Stimulated activated CD4-positive, alpha-beta T cell treated with anti-CD3 and anti-CD28 coated beads, Interleukin-1b, Interleukin-23, amount 100 ng/mL, for 4 hours (primary cell): ENCODE measurements at places on chromosomes 4 and X.

DNA sequence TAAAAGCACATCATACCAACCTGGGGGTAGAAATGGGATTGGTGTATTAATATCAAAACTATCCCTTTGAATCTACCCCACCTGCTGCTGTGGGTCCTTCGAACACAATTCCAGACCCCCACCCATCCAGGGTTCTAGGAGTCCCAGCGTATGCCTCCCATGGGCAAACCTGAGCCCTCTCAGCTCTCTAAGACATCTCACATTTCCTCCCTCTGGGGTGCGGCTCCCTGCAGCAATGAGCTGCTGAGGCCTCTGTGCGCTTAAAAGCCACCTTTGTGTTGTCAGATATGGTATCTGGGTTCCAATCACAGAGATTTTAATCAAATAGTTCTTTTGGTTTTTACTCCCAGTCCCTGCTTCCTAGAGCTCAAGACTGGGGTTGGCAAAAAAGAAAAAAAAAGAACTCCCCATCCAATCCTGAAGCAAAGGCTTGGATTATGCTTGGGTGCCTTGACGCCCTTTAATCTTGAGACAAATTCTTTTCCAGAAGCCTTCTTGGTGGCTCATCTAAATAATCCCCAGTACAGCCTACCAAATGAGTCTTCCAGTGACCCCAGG, 37.5 kb upstream of the NOCT start:
- no peak for DNase-seq

GRCh38 chr4:7388627-7389026, 46.1 kb downstream of the PSAPL1 start:
- no peak for DNase-seq

- DNase-seq = no peak
These were observed 58.9 kb downstream of the HAUS3 start for GRCh38 chr4:2182994-2183393.

- DNase-seq = no peak
These were observed 134.5 kb downstream of the ARHGAP6 start for GRCh38 chrX:11531226-11531625.

DNA sequence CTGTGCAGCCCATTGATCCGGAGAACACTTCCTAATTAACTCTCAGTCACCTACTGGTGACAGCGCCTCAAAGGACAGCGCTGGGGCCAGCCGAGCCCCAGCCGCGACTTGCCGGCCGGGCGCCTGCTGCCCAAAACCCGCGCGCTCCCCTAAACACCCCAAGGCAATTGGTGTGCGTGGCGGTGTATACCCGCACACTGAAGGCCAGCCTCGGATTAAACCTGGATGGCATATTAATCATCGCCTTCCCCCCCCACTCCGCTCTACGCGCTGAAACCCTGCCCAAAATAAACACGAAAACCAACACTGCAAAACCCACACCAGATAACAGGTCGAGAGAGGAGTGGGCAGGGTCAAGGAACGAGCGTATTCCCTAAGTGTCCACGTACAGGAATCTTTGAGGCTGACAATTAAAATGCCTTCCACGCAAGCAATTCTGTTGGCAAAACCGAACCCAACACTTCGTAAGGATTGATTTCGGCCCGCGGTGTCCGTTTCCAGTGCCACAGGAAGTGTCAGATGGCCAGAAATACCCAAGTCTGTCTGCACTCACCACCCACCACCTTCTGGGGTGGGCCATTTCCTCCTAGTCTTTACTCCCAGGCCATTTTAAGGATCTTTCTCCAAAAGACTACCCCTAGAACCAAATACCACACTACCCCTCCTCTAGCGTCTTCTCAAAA, 2.7 kb downstream of the BCOR start:
- no peak for DNase-seq

GRCh38 chr4:116949856-116950255, 135.5 kb downstream of the TRAM1L1 start:
- DNase-seq = no peak

DNA sequence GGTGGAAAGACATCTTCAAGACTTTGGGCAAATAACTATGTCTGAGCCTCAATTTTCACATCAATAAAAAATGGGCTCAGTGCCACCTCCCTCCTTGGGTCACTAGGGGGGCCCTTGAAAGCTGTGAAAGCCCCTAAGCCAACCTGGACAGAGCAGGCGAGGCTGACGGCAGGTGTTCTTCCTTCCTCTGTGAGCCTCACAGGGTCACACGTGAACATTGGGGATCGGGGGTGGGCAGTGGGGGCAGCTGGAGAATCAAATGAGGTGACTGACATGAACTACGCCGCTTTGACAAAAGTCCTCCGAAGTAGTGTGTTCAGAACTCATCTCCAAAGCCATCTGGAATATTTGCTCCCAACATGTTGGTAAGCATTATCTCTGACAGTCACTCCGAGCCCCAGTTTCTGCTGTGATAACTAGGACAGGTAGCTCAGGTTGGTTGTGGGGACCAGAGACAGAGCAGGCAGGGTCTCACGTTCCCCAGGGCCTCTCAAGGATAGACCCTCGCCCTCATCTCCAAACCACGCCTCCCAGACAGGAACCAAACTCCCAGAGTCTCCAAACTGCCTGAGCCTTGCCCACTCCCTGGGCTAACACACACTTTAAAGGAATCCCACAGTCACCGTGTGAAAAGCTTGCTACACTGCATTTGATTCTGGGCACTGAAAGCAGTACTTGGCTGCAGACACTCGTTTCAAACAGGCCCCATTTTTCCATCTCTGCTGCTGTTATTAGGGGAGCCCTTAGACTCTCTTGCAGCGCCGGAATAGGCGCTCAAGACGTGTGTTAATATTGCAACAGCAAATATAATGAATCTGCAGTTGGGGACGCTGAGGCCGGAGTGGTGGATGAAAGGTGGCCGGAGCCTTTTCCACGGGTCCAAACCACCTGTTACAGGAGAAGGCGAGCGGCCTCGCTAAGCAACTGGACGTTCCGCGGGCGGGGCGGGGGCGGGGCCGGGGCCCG, 717 bp upstream of the WFS1 start:
- DNase-seq = no peak

- no peak for DNase-seq
These were observed 175.8 kb downstream of the USP46 start for GRCh38 chr4:52483186-52483890.
